ENCODE measurements at places on chromosomes 13 and 19. TPM values are rescaled to one million over a fixed set of nuclear protein-coding genes. Genes with fewer than 3 reads are reported as not detected.

TEX101 gene
- total RNA-seq = not detected

GRCh38 chr13:77820431-77821149 is 98.0 kb downstream of the EDNRB start:
- DNase-seq = no peak
- H3K27me3 ChIP-seq = no peaks in the 10 kb centered on the region
- H3K27ac ChIP-seq = no peak overlapping the region
- H3K36me3 ChIP-seq = no peaks in the 10 kb centered on the region

TEX26 gene
- not detected for total RNA-seq

- H3K4me1 ChIP-seq = no peaks in the 10 kb centered on the region
- H3K27ac ChIP-seq = no peak overlapping the region
- no peaks in the 10 kb centered on the region for H3K27me3 ChIP-seq
- H3K4me3 ChIP-seq = no peak overlapping the region
Observed at GRCh38 chr19:36939153-36939552, 23.0 kb downstream of the ZNF568 start.

MEIOSIN gene
- total RNA-seq = 0.07 TPM

DNA sequence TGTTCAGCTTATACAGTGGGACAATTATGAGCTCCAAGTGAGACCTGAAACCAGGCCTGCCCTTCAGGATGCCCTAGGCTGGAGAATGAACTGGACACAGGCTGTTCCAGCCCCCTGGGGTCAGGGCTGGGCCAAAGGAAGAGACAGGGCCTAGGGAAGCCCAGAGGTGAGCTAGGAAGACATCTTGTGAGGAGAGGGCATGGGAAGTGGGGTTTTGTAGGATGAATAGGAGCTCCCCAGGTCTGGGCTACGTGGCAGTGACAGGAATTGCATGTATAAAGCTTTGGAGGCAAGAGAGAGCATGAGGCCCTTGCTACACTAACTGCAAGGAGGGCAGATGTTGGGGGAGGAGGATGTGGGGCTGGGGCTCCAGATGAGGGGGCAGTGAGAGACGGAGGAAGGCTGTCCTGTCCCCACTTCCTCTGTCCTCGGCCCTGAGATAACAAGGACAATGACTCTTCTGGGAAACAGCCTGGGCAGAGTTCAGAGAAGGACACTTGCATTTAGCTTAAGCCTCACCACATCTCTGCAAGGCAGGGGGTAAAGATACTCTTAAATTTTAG is 1.5 kb upstream of the TBXA2R start:
- no peak for DNase-seq
- H3K36me3 ChIP-seq = peaks cover 7% of the 10 kb centered on the region
- no peaks in the 10 kb centered on the region for H3K4me1 ChIP-seq
- H3K27ac ChIP-seq = no peak overlapping the region
- peak overlapping the region; percentile 79 for H3K4me3 ChIP-seq
- peaks cover 5% of the 10 kb centered on the region for H3K27me3 ChIP-seq

IZUMO2 gene
- total RNA-seq = 0.81 TPM

- H3K4me3 ChIP-seq = no peak overlapping the region
- no peak overlapping the region for H3K27ac ChIP-seq
- no peaks in the 10 kb centered on the region for H3K27me3 ChIP-seq
- no peaks in the 10 kb centered on the region for H3K4me1 ChIP-seq
- DNase-seq = no peak
- peaks cover 32% of the 10 kb centered on the region for H3K36me3 ChIP-seq
Observed at GRCh38 chr19:15976836-15977689, 28.3 kb downstream of the OR10H4 start.

MAMSTR gene
- total RNA-seq = 1.4 TPM

CACNG8 gene
- total RNA-seq = 6.0 TPM

ZNF534 gene
- total RNA-seq = not detected

GRCh38 chr19:55705972-55706371 is 30.9 kb downstream of the EPN1 start:
- no peak overlapping the region for H3K4me3 ChIP-seq
- H3K27ac ChIP-seq = no peak overlapping the region
- no peaks in the 10 kb centered on the region for H3K4me1 ChIP-seq
- DNase-seq = no peak

- H3K4me3 ChIP-seq = no peak overlapping the region
- H3K36me3 ChIP-seq = peaks cover 83% of the 10 kb centered on the region
- no peak for DNase-seq
- H3K4me1 ChIP-seq = no peaks in the 10 kb centered on the region
Observed at GRCh38 chr13:113231306-113232207, 22.1 kb downstream of the CUL4A start.

GRCh38 chr13:60210510-60211330 is 47.0 kb upstream of the DIAPH3 start:
- no peaks in the 10 kb centered on the region for H3K4me1 ChIP-seq
- no peak overlapping the region for H3K27ac ChIP-seq
- no peaks in the 10 kb centered on the region for H3K27me3 ChIP-seq
- no peak for DNase-seq
- H3K36me3 ChIP-seq = no peaks in the 10 kb centered on the region

DNA sequence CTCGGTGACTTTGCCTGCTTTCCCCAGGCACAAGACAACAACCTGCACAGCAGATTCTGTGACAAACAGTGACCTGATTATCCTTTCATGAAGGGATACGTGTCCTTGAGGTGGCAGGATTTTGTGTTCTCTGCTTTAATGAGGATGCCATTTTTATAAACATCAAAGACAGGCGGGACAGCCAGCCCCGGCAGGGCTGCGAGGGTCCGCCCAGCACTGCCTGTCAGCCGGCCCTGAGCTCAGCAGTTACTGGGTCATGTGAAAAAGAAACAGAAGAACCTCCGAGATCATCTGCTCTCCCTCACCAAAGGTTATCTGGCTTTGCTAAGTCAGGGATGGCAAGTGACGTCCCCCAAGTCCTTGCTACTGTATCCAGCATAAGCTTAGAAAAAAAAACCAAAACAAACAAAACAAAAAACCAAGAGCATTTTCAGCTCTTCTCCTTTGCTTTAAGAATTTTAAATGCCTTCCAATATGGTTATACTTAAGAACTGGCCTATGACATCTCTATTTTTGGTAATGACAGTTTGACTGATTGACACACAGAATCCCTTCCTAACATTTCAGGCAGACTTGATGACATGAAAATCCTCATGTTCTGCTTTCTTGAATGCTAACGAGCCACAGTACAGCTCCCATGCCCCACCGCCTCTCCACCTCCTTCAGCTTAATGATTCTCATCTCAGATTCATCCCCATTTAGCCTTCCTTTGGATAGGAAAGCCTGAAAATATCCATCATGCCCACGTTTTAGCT is 666.6 kb upstream of the ARGLU1 start:
- no peaks in the 10 kb centered on the region for H3K36me3 ChIP-seq
- no peaks in the 10 kb centered on the region for H3K4me1 ChIP-seq
- H3K4me3 ChIP-seq = no peak overlapping the region
- no peak for DNase-seq

GRCh38 chr19:32105527-32106310 is 239.7 kb upstream of the ZNF507 start:
- no peak overlapping the region for H3K4me3 ChIP-seq
- peaks cover 7% of the 10 kb centered on the region for H3K36me3 ChIP-seq
- H3K27me3 ChIP-seq = no peaks in the 10 kb centered on the region
- H3K4me1 ChIP-seq = no peaks in the 10 kb centered on the region
- no peak for DNase-seq

- DNase-seq = no peak
- no peak overlapping the region for H3K27ac ChIP-seq
Observed at GRCh38 chr19:42030645-42031440, 36.8 kb upstream of the ATP1A3 start.

All from H9 (cell line).